HCT116 (cell line): ENCODE measurements at places on chromosomes 16 and 17. TPM values are rescaled to one million over a fixed set of nuclear protein-coding genes. Genes with fewer than 3 reads are reported as not detected.

Gene CRHR1
- total RNA-seq, result 0.12 TPM

Gene ACSM3
- total RNA-seq, result 15.0 TPM

Gene EVI2A
- not detected for total RNA-seq

Gene MEFV
- 0.15 TPM for total RNA-seq

Gene MYLK3
- total RNA-seq, result 0.22 TPM
